ENCODE measurements at places on chromosomes 4 and X.

DNA sequence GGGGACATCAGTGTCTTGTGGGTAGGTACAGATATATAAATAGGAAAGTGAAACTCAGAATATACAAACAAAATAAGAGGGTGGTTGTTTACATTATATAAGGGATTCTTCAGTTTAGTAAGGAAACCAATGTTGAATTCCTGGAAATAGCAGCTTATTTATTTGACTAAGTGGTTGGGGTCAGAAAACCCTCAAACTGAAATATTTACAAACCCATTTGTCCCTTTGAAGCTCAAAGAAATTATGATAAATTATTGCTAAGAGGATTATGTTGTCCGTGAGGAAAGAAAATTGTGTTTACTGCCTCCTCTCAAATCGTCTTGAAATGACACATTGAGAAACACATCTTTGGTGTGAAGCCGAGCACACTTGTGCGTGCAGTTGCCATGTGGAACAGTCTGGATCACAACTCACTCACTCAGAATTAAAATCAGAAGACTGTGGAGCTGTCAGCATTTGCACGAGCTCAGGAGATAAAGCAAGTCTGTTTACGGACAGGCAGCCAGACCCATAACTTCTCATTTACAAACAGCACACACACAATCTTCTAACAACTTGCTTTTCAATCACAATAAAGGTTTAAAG, 46.8 kb upstream of the SETD7 start:
- DNase-seq: no peak
- H3K4me3 ChIP-seq: no peak overlapping the region
- peaks cover 5% of the 10 kb centered on the region for H3K4me1 ChIP-seq
- no peaks in the 10 kb centered on the region for H3K27me3 ChIP-seq
- no peak overlapping the region for H3K27ac ChIP-seq

- no peak overlapping the region for H3K4me3 ChIP-seq
- H3K27me3 ChIP-seq: no peaks in the 10 kb centered on the region
- no peaks in the 10 kb centered on the region for H3K36me3 ChIP-seq
- no peaks in the 10 kb centered on the region for H3K4me1 ChIP-seq
- DNase-seq: no peak
Measured at GRCh38 chr4:167779864-167780263, 312.5 kb upstream of the ANXA10 start.

DNA sequence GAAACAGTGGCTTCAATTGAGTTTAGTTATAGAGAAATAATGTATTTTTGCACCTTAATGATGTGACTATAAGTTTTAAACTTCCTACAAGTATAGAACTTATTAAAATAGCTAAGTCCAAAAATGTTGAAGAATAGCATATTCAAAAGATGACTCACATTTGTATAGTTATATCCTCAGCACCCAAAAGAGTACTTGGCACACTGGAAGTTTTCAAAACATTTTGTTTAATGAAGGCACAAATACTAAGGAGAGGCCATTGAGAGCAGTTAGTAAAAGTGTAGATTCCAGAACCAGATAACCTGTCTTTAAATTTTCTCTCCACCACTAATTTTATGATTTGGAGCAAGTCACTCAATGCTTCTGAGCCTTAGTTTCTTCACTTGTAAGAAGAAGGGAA, 226.9 kb upstream of the MID1 start:
- H3K4me1 ChIP-seq: no peaks in the 10 kb centered on the region
- no peaks in the 10 kb centered on the region for H3K36me3 ChIP-seq
- H3K27ac ChIP-seq: no peak overlapping the region
- no peaks in the 10 kb centered on the region for H3K27me3 ChIP-seq
- no peak for DNase-seq

GRCh38 chr4:169912996-169913395, 113.2 kb downstream of the MFAP3L start:
- H3K4me1 ChIP-seq: peaks cover 3% of the 10 kb centered on the region
- no peak overlapping the region for H3K4me3 ChIP-seq
- no peaks in the 10 kb centered on the region for H3K27me3 ChIP-seq

DNA sequence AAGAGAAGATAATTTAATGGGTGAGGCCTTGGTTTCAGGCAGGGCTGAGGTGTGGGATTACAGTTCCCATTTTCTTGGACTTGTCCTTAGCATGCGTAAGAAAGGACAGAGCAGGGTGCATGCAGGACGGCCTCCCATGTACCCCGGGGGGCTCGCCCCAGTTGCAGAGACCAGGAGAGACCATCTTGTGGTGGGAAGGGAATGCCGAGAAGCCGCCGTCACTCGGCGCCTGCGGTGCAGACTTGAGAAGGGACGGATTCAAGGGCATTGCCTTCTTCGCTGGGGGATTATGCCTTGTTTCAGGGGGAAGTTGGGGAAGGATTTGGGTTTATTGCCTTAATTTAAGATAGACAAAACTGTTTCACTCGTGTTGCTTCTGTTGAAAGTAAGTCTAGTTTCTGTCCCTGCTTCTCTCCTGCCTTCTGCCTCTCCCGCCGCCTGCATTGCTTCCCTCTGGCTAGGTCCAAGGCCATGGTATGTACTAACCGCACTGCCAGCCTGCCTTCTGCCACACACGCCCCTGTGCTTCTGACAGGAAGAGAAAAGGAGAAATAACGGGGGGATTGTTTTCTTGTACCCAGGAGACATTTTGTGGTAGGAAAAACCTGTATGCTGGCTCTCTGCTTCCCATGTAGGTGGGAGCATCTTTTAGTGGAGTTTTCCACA, 175.9 kb downstream of the DCLK2 start:
- H3K36me3 ChIP-seq: no peaks in the 10 kb centered on the region
- DNase-seq: no peak
- H3K4me3 ChIP-seq: no peak overlapping the region
- H3K27ac ChIP-seq: no peak overlapping the region

DNA sequence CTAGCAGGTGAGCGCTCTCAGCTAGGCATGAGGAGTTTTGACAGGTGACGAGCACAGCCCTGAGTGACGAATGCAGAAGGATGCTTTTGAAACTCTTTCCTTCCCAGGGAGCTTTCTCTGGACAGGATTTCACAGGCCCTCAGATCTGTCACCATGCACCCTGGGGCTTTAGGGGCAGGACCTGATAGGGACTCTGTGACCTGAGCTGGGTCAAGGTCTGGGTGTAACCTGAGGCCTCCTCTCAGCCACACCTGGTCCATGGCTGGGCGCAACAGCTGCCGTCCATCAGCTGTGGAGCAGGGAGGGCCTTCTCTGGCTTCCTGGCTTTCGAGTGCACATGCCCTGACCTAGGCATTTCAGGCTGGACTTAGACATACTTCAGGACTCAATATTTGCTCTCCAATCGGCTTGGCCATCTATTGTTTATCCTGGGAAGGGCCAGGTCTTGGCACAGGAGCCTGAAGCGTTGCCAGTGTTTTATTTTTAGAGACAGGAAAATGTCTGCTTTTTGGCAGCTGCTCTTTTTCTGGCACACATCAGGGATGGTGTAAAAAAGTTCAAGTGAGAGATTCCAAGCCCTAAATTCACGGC, 56.4 kb downstream of the C4orf51 start:
- peaks cover 30% of the 10 kb centered on the region for H3K4me1 ChIP-seq
- no peak overlapping the region for H3K4me3 ChIP-seq
- H3K27ac ChIP-seq: peak overlapping the region; percentile 84
- H3K27me3 ChIP-seq: no peaks in the 10 kb centered on the region
- DNase-seq: peak; percentile 84
- no peaks in the 10 kb centered on the region for H3K36me3 ChIP-seq

- DNase-seq: peak; percentile 3
- no peaks in the 10 kb centered on the region for H3K27me3 ChIP-seq
- H3K4me3 ChIP-seq: no peak overlapping the region
- no peak overlapping the region for H3K27ac ChIP-seq
Measured at GRCh38 chrX:63275127-63275526, 76.0 kb downstream of the SPIN4 start.

- peaks cover 4% of the 10 kb centered on the region for H3K36me3 ChIP-seq
- peak; percentile 25 for DNase-seq
- H3K4me3 ChIP-seq: no peak overlapping the region
- no peaks in the 10 kb centered on the region for H3K27me3 ChIP-seq
Measured at GRCh38 chr4:120056246-120056645, 10.4 kb downstream of the MAD2L1 start.

DNA sequence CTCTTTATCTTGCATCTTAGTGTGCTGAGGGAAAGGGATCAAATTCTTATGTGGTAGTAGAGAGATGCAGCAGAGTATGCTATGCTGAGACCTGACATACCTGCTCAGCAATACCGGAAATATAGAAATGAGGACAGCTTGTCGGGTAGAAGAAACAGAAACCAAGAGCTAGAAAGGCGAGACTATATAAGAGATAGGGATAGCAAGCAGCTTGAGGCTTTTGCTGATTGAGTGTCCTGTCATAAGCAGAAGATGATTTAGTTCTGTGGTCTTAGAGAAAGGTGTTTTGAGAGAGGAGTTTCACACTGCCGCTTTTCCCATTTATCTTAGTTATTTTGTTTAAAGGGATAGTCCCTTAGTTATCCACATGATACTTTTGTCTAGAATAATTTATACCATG, 31.7 kb downstream of the USP9X start:
- H3K4me3 ChIP-seq: no peak overlapping the region
- no peaks in the 10 kb centered on the region for H3K4me1 ChIP-seq
- H3K27me3 ChIP-seq: no peaks in the 10 kb centered on the region
- no peak overlapping the region for H3K27ac ChIP-seq
- H3K36me3 ChIP-seq: no peaks in the 10 kb centered on the region

- H3K27ac ChIP-seq: no peak overlapping the region
- H3K4me3 ChIP-seq: no peak overlapping the region
- no peaks in the 10 kb centered on the region for H3K27me3 ChIP-seq
- no peaks in the 10 kb centered on the region for H3K36me3 ChIP-seq
- H3K4me1 ChIP-seq: no peaks in the 10 kb centered on the region
Measured at GRCh38 chrX:122026665-122027064, 979.3 kb downstream of the GLUD2 start.

GRCh38 chr4:164012396-164013027, 518.0 kb downstream of the TMA16 start:
- no peak overlapping the region for H3K27ac ChIP-seq
- no peak overlapping the region for H3K4me3 ChIP-seq
- H3K4me1 ChIP-seq: no peaks in the 10 kb centered on the region
- H3K27me3 ChIP-seq: no peaks in the 10 kb centered on the region

All from trophoblast cell (in vitro differentiated cells and primary cell).